Suprapubic skin (tissue), 4 donors: ENCODE measurements at places on chromosomes 7 and 10. TPM values are rescaled to one million over a fixed set of nuclear protein-coding genes. Genes with fewer than 3 reads are reported as not detected.

SPDYE2B gene
- not detected for total RNA-seq

ENTPD7 gene
- 9.6 TPM for total RNA-seq

CTTNBP2 gene
- total RNA-seq: 8.9 TPM

INPP5A gene
- total RNA-seq: 35.2 TPM

TEX47 gene
- not detected for total RNA-seq

PPP1R9A gene
- 0.49 TPM for total RNA-seq

C10orf105 gene
- 0.48 TPM for total RNA-seq

- H3K27me3 ChIP-seq: peaks cover 65% of the 10 kb centered on the region
- H3K4me1 ChIP-seq: peaks cover 6% of the 10 kb centered on the region
- DNase-seq: no peak
- no peak overlapping the region for H3K27ac ChIP-seq
- no peaks in the 10 kb centered on the region for H3K36me3 ChIP-seq
Observed at GRCh38 chr10:101157756-101158458, 26.8 kb downstream of the TLX1 start.

GRCh38 chr7:99120916-99121315 is 23.0 kb downstream of the SMURF1 start:
- peaks cover 62% of the 10 kb centered on the region for H3K4me1 ChIP-seq
- H3K4me3 ChIP-seq: no peak overlapping the region
- DNase-seq: no peak
- no peaks in the 10 kb centered on the region for H3K27me3 ChIP-seq

DNA sequence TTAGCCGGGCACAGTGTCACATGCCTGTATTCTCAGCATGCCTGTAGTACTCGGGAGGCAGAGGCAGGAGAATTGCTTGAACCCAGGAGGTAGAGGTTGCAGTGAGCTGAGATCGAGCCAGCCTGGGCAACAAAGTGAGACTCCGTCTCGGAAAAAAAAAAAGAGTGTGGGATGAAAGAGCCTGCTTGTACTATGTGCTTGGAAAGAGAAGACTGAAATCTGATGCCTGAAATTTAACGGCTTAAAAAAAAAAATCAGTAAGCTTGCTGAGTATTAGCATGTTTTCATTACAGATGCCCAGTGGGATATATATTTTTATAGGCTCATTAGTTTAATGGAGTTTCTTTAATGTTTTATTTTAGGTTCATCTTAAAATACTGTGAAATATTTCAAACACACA is 4.2 kb downstream of the NT5C2 start:
- H3K27ac ChIP-seq: peak overlapping the region; percentile 7
- peaks cover 4% of the 10 kb centered on the region for H3K36me3 ChIP-seq
- H3K4me3 ChIP-seq: no peak overlapping the region
- H3K27me3 ChIP-seq: no peaks in the 10 kb centered on the region
- H3K4me1 ChIP-seq: peaks cover 75% of the 10 kb centered on the region

DNA sequence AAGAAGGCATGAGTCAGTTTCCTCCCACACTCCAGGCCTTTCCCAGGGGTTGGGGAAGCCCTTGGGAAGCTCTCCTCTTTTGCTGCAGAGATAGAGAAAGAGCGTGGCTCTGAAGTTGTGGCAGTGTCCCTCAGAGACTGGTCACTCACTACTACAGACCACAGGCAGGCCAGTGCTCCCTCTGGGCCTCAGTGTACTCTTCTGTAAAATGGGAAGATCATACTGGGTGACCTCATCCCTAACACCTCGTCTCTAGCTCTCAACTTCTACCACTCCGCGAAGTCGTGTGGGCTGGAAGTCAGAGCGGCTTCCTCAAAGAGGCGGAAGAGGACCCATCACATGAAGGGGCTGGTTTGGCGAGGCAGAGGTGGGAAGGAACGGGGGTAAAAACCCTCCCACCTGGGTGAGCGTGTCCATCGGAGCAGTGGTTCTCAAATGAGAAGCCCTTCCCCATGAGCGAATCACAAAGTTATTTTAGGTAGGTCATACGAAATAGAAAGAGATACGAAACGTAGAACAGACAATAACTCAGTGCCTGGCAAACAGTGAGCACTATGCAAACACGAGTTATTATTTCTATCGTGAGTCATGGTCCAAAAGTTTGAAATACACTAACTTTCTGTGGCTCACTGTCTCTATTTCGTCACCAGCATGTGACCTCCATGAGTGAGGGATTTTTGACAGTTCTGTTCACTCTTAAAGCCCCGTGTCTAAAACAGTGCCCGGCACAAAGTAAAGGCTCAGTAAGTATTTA is 32.7 kb downstream of the PRKAG2 start:
- H3K36me3 ChIP-seq: no peaks in the 10 kb centered on the region
- no peak overlapping the region for H3K4me3 ChIP-seq
- H3K4me1 ChIP-seq: peaks cover 10% of the 10 kb centered on the region
- DNase-seq: peak; percentile 62

- no peaks in the 10 kb centered on the region for H3K36me3 ChIP-seq
- peaks cover 15% of the 10 kb centered on the region for H3K27me3 ChIP-seq
- H3K4me1 ChIP-seq: no peaks in the 10 kb centered on the region
- H3K4me3 ChIP-seq: no peak overlapping the region
- no peak overlapping the region for H3K27ac ChIP-seq
Observed at GRCh38 chr7:155860840-155861479, 48.7 kb upstream of the SHH start.

- no peaks in the 10 kb centered on the region for H3K36me3 ChIP-seq
- no peak overlapping the region for H3K4me3 ChIP-seq
- no peak for DNase-seq
Observed at GRCh38 chr10:112369495-112370423, 4.2 kb upstream of the ACSL5 start.

DNA sequence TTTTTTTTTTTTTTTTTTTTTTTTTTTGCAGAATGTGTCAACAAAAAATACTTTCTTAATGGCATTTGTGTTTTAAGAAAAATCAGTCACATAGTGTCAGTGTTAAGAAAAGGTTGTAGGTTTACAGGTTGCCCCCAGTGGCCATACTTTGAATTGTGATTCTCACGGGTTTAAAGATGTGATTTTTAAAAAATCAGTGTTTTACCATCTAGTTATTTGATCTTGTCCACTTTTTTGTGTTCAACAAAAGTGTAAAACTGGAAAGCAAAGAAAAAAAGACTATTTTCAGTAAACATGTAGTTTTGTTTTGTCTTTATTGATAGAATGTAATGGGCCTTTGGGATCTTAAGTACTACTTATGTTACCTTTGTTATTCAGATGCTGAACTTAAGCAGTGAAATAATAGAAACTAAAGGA is 25.7 kb downstream of the SUV39H2 start:
- no peaks in the 10 kb centered on the region for H3K4me1 ChIP-seq
- H3K27ac ChIP-seq: no peak overlapping the region
- DNase-seq: no peak
- H3K27me3 ChIP-seq: no peaks in the 10 kb centered on the region
- peaks cover 24% of the 10 kb centered on the region for H3K36me3 ChIP-seq

DNA sequence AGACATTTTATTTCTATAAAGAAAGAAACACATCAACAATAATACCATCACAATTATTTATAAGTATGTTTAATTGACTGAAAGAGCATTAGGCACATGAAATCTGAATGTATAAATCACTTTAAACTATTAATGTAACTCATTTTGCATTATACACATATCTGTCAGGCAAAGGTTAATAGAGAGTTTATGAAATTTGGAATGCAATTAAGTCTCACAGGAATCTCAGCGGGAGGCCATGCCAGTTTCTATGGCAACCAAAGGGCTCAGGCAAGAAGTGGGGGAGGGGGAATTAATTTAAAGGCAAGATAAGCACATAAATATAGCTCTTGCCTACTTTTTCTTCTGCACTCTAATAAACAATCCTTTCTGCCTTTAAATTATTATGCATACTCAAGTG is 152.6 kb downstream of the SLC16A9 start:
- no peak overlapping the region for H3K27ac ChIP-seq
- no peaks in the 10 kb centered on the region for H3K4me1 ChIP-seq
- no peaks in the 10 kb centered on the region for H3K27me3 ChIP-seq
- no peaks in the 10 kb centered on the region for H3K36me3 ChIP-seq

GRCh38 chr10:103685880-103686669 is 169.3 kb downstream of the SH3PXD2A start:
- DNase-seq: peak; percentile 90
- H3K27ac ChIP-seq: peak overlapping the region; percentile 7
- peaks cover 19% of the 10 kb centered on the region for H3K4me1 ChIP-seq
- no peaks in the 10 kb centered on the region for H3K36me3 ChIP-seq
- no peak overlapping the region for H3K4me3 ChIP-seq

GRCh38 chr10:61329854-61330253 is 123.3 kb downstream of the TMEM26 start:
- no peak overlapping the region for H3K4me3 ChIP-seq
- DNase-seq: no peak
- no peaks in the 10 kb centered on the region for H3K36me3 ChIP-seq
- no peaks in the 10 kb centered on the region for H3K4me1 ChIP-seq

DNA sequence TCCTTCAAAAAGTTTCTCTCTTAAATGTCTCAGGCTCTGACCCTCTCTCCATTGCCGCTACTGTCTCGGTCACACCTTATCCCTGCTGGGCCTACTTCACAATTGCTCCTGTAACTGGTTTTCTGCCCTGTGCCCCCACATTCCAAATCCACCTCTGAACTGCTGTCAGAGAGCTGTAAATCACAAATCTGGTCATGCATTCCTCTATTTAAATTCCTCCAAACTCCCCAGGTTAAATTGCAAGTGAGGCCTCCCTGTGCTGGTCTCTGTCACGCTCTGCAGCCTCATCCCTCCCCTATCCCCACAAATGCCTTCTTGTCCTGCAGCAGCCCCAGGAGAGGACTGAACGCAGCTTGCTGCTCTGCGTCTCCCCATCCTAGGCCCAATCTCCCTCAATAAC is 40.4 kb upstream of the CDCA7L start:
- no peak overlapping the region for H3K27ac ChIP-seq
- H3K36me3 ChIP-seq: no peaks in the 10 kb centered on the region
- H3K27me3 ChIP-seq: no peaks in the 10 kb centered on the region
- no peak for DNase-seq
- H3K4me3 ChIP-seq: no peak overlapping the region

DNA sequence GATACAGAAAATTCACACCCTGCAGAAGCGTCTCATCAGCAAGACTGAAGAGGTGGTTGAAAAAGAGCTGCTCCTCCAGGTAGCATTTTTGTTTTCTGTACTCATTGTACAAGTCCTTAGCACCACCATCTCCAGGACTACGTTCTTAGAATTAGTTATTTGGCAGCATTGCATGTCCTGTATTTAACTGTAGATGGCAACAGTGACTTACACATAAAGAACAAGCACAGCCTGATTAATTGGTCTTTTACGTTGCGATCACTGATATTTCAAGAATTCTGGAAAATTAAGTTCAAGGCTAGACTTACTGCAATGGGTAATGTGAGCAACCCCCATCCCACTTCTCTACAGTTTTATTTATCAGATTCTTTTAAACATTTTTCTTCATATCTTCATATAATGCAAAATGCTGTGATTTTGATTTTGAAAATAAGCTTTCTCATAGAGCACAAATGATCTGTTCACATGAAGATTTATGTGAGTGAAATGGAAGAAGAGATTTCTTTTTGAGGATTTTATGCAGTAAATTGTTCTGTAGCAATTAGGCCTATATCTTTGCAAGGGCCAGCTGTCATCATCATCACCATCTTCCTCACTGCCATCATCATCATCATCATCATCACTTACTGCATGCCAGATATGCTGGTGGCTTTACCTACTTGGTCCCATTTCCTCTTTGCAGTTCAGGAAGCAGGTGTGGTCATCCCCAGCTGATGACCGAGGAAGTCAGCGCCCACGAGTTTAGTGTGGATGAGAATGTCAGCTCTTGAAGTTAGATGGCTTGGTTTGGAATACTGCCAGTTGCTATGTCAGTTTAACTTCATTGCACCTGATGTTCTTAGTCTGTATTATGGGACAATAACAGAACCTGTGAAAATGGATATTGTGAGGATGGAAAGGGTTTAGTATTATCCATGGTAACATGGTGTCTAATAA is 53.4 kb downstream of the CFAP58 start:
- H3K27me3 ChIP-seq: peaks cover 3% of the 10 kb centered on the region
- DNase-seq: no peak
- no peaks in the 10 kb centered on the region for H3K4me1 ChIP-seq
- H3K4me3 ChIP-seq: no peak overlapping the region
- H3K27ac ChIP-seq: no peak overlapping the region
